ENCODE measurements at places on chromosomes 7 and 10.

DNA sequence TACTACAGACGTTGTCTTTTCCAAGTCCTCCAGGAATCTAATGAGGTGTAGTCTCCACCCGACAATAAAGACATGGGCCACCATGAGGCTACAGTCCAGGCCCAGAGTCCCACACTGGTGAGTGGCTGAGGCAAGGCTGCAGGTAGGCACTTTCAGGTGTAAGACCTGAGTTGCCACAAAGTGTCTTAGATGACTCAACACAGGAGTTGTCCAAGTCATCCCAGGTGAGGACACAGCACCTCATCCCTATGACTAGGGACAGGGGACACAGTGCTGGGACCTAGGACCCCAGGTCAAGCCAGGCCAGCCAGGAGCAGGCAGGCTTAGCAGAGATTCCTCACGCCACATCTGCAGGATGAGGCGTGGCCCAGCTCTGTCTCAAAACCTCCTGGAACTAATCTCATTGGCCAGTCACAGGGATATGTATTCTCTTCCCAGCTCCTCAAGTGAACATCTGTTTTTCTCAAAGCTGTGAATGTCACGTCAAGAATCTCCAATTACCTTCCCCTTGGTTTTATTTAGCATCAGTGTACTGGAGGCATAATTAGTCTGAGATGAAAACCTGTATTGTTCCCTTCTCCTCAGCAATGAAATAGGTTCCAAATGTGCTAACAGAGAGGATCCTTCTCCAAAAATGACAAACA is 254.6 kb downstream of the GRID1 start:
- no peak for DNase-seq

GRCh38 chr7:16589881-16590280 is 55.7 kb downstream of the ANKMY2 start:
- DNase-seq, result no peak

- no peak for DNase-seq
Measured at GRCh38 chr10:74677951-74678350, 148.4 kb upstream of the KAT6B start.

GRCh38 chr7:122260336-122260735 is 44.2 kb downstream of the FEZF1 start:
- no peak for DNase-seq

- no peak for DNase-seq
Measured at GRCh38 chr7:144503215-144503614, 99.7 kb upstream of the NOBOX start.

GRCh38 chr10:128268015-128268722 is 141.9 kb upstream of the MKI67 start:
- no peak for DNase-seq

DNA sequence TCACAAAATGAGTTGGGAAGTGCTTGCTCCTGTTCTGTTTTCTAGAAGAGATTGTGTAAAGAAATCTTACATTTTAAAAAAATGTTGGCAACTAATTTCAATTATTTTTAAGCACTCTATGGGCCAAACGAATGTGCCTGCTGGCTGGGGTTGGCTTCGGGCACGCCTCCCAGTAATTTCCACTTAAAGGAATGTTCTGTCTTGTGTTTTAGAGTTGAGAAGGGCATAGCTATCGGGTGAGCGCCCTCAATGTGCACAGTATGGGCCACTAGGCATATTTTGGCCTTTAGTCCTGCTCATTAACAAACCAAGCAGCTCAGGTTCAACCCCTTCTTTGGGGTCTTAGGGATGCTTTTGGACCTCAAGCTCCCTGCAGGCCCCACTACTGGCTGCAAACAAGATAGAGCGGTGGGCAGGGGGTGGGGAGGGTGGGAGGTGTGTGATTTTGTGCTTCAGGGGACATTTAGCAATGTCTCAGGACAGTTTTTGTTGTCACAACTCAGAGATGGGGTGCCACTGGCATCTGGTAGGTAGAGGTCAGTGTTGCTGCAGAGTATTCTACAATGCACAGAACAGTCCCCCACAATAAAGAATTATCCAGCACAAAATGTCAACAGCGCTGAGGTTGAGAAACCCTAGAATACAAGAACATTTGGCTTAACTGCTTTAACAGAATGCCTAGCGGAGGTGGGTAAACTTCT is 40.7 kb downstream of the TACC2 start:
- no peak for DNase-seq

- no peak for DNase-seq
Measured at GRCh38 chr7:3000566-3000965, 43.1 kb downstream of the CARD11 start.

- no peak for DNase-seq
Measured at GRCh38 chr10:1744524-1744923, 7.2 kb upstream of the ADARB2 start.

DNA sequence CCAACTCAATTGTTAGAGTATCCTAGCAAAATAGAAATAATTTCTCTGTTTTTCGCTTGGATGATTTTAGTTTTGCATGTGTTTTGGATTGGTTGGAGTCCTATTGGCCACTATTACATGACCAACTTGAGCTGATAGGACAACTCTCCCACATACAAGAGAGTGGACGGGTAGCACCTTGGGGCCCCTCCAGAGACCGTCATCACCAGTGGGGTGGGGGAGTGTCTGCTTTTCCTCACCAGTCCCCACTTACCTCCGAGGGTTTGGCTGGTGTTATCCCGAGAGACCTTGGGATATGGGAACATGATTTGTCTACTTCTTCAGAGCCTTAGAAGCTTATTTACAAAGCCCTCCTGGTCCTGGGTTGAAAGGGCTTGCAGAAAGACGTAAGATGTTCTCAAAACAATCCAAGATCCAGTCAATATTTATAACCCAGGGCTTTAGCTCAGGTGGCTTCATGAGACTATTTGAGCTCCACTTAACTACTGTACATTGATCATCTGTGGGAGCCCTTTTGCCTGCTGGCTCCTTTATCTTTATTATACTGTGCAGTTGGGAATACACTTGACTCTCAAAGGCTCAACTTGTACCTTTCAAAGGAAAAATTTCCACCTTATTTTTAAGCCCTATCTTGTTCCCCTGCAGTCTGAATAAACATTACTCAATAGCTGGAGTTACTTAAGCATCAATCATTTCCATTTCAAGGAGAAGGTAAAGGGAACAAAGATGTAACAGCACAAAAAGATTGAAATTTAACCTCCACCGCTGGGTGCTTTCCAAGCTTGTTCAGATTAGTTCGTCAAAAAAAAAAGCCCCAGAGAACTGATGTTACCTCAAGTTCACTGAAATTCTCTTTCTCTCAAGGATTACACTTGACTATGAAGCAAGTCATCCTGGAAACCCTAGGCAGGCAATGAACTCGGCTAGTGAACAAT is 119.7 kb downstream of the WDR11 start:
- DNase-seq, result no peak

DNA sequence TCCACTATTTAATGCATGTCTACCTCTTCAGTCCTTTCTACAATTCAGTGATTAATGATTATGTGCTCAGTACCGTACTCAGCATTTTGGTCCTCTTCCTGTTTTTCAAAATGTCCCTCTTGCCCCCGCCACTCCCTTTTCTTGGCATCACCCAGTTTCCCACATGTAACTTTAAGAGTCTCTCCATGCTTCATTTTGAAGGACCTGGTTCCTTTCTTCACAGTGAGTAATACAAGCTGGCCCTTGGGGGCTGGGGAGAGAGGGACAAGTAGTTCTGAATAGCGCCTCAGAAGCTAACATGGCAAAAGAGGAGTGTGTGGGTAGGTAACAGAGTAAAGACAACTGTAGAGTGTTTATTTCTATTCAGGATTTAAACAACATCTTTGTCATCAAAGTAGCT is 34.6 kb upstream of the SLIT1 start:
- no peak for DNase-seq

DNA sequence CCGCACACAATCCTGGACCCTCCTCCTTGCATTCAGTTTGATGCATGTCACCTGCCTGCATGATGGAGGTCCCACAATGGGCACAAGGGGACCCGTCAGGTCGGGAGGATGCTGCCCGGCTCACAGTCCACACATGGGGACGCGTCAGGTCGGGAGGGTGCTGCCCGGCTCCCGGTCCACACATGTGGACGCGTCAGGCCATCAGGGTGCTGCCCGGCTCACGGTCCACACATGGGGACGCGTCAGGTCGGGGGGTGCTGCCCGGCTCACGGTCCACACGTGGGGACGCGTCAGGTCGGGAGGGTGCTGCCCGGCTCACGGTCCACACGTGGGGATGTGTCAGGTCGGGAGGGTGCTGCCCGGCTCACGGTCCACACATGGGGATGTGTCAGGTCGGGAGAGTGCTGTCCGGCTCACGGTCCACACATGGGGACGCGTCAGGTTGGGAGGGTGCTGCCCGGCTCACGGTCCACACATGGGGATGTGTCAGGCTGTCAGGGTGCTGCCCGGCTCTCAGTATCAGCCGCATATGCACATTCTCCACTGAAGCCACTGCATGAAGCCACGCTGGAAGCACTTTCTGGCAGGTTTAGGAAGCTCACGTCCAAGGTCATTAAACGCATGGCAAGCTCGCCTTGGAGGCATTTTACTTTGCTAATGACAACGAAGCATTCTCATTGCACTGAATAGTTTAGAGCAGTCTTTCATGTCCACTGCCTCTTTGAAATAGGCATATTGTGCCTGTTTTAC is 50.3 kb downstream of the DIP2C start:
- no peak for DNase-seq

- no peak for DNase-seq
Measured at GRCh38 chr10:132418527-132419416, 21.8 kb downstream of the PWWP2B start.
